ENCODE measurements at places on chromosomes 11 and 22.

DNA sequence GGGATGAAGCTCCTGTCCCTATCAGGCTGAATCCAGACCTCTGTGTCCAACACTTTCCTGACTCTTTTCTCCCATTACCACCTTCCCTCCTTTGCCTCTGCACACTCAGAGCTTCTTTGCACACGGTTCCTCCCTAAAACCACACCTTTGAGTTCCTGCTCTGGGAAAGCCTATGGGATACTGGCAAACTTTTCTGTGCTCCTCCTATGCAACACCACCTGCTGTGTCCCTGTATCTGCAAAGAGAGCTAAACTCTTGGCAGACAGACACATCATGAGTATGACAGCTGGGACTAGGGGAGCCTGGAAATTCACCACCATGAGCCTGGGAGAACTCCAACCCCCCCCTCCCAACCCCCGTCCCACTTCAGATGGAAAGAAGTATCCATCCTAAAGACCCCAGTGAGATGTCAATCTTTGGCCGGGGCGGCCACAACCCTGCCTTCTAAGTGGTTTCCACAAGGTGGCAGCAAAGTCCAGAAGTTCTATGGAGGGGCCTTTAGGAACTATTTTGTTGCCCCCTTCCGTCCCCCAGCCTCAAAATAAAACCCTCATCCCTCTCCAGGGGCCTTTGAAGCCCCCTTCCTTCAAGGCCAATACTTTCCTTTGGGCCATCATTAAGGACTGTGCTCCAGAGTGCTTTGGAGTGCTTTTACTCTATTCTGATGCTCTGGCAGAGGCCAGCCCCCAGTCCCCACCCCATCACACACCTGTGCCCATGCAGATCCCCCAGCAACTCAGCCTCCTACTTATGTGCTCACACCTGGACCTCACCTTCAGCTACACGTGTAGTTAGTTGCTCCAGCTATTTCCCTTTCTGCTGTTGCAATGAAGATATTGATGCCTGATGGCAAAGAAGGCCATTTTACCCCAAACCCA lies 19.4 kb downstream of the HTR3A start:
- peak; percentile 18 for DNase-seq

DNA sequence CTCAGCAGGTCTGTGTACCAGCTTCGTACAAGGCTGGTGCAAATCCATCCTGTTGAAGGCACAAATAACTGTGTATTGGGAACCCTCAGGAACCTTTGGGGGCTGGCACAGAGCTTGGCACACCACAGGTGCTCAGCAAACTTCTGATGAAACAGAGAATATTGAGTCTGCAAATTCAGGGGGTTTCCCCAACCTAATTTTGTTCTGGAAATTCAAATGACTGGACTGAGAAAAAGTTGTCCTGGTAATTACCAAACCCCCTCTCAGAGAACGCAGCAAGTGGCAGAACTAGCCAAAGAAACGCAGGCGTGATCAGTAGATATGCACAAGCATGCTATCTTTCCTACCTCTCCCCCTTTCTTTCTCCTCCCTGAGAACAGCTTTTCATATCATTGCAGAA lies 47.6 kb downstream of the LIF start:
- no peak for DNase-seq

DNA sequence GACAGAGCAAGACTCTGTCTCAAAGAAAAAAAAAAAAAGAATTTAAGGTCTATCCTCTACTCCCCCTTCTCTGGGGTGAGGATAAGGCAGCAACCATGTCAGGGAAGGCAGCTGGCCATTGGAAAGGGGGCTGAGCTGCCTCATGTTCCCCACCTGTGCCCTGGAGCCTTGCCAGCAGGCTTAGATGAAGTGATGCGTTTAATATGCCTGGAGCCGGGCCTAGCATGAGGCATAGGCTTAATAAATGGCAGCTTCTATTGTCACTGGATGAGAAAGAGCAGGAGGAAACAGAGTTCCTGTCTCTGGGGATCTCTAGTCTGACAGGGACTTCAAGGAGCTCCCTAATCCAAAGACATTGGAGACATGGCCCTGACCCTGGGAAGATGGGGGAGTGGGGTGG lies 3.2 kb upstream of the KCNE3 start:
- DNase-seq: no peak

GRCh38 chr22:49332691-49333090 lies 495.0 kb downstream of the BRD1 start:
- DNase-seq: no peak

DNA sequence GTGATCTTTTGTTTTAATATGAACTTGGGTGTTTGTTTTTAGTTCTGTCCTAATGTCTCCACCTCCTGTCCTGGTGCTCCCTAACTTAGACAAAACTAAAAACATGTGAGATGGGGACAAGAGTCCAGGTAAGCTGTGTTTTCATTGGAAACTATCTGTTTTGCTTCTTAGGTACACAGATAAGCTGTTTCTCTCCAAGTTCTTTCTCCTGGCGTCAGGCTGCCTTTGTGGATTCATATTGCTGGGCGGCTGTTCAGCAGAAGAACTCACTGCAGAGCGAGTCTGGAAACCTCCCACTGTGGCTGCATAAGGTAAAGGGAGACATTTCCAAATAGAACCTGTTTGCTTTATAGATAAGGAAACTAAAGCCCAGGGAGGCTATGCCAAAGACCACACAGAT lies 24.7 kb downstream of the PANX1 start:
- DNase-seq: no peak

- DNase-seq: no peak
Measured at GRCh38 chr11:118448294-118448693, 12.0 kb downstream of the KMT2A start.

- DNase-seq: no peak
Measured at GRCh38 chr11:10930224-10930971, 72.5 kb upstream of the ZBED5 start.

- no peak for DNase-seq
Measured at GRCh38 chr11:22510741-22511140, 114.9 kb downstream of the FANCF start.

DNA sequence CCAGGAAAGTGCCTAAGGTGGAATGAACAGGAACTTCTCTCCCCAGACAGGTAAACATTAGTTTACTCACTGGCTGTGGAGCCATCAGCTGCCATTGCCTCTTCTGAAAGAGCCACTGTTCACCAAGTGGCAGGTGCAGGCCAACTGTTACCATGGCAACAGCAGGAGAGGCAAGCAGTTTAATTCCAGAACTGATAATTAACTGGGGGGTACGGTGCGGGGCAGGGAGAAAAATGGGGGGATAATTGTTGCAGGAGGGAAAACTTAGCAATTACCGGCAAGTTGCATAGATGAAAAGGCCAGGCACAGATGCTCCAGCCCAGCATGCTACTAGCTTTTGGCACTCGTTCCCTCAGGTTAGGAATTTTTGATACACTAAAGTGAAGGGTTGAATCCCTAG lies 85.1 kb downstream of the TRIM44 start:
- no peak for DNase-seq

- DNase-seq: no peak
Measured at GRCh38 chr11:63737718-63738117, 30.9 kb downstream of the ZFTA start.

DNA sequence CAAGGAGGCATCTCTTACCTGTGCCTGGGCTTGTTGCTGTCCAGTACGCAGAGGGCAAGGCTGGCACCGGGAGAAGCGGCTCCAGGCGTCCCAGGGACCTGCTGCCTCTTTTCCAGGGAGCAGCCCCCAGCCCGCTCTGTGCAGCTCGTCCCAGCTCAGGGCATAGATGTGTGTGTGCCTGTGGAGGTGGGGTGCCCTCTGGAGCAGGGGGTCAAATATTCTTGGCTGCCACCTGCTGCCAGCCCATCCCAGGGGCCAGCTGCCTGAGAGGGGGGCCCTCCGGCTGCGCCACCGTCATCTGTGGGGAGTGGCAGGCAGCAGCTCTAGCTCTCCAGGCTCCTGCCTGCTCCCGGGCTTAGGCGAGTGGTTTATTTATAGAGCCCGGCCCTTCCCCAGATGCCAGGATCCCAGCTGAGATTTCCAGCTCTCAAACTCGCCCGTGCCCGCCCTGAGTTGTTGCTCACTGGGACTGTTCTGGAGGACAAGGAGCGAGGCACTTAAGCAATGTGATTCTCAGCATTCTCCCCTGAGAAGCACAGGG lies 87.5 kb downstream of the RTL6 start:
- no peak for DNase-seq

Data from stimulated activated CD4-positive, alpha-beta T cell treated with anti-CD3 and anti-CD28 coated beads, Interleukin-15, amount 100 ng/mL, for 1 hour (primary cell).